Hematopoietic multipotent progenitor cell treated with erythropoietin and hydrocortisone succinate and interleukin-3 and kit ligand, for 17 days (in vitro differentiated cells): ENCODE measurements at places on chromosomes 2 and 18.
A peak's percentile ranks its signal among the peaks of the same experiment; 100 is the strongest.

DNA sequence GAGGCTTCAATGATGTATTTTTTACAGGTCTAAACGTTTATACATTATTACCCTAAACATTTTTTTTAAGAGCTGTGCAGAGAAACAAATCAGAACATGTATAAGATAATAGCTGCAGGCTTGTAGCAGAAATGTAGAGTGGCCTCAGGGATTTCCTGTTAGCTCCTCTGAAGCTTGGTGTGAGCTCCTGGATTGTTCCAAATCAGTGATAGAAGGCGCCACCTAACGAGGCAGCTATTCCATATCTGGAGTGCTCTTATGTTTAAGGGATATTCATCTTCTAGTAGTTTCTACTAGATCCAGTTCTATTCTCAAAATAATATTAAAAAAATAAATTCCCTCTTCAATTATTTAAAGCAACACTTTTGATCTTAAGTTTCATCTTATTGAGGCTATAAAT lies 93.1 kb downstream of the LRP1B start:
- no peak for DNase-seq

DNA sequence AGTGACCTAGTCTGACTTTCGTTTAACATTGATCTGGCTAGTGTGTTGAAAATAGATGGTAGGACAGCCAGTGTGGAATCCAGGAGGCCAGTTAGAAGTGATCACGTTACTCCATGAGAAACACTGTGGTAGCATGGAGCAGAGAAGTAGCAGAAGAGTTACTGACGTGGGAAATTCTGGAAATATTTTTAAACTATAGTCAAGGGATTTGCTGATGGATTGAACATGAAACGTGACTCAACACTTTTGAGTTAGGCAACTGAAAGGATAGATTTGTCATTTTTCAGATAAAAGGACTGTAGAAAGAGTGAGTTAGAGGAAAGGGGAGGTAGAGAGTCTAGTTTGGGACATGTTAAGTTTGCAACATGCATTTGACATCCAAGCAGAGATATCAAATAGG lies 130.4 kb downstream of the IRS1 start:
- no peak for DNase-seq

DNA sequence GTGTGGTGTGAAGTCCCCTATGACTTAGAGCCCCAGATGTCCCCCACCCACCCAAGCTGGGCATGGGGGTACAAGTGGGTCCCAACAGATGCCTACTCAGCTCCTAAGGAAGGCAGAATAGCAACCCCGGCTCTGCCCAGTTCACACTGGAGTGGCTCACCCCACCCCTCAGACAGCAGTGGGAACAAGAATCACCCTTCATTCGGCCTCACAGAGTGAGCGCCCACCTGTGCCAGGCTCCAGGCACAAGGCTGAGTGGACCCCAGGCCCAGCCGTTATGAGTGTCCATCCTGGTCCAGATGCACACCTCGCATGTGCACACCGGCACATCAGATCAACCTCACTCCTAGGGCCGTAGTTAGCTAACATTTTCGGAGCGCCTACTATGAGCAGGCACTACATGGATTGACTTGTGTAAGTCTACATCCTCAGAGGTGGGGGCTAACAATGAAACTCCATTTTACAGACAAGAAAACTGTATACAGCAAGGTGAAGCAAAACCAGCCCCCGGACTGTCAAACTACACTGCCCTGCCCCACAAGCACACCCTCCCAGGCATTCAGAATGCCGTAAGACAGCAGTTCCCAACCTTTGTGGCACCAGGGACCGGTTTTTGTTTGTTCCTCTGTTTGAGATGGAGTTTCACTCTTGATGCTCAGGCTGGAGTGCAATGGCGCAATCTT lies 2.8 kb upstream of the ASTL start:
- DNase-seq, result no peak

DNA sequence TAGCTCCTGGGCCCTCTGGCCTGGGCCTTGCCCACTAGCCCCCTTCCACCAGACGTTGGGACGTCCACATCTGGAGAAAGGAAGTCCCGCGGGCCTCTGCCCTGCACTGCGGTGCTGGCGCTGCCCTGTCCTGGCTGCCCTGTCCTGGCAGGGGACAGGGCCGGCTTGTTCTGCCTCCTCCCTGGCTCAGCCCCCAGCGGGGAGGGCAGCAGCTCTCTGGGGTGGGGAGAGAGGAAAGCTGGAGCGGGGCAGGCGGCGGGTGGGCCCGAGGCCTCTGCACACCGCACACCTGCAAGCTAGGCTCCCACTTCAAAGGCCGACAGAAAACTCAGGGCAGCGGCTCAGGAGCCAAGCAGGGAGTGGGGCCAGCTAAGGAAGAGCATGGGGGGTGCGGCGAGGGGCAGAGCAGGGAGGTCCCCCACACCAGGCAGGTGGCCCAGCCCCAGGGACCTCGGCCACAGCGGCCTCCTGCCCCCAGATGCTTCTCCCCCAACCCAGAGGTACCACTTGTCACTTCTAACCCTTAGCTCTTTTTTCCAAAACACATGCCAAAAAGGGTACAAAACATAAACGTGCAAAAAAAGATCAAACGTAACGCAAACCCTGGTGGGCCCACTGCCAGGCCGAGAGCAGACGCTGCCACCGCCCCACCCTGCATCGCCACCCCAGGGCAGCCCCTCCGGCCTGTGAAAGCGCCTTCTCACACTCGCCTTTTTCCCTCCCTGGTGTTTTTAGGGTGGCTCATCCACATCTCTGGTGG lies 13.5 kb downstream of the SNED1 start:
- DNase-seq, result no peak

- DNase-seq, result no peak
Observed at GRCh38 chr2:105723431-105723830, 21.3 kb upstream of the NCK2 start.

DNA sequence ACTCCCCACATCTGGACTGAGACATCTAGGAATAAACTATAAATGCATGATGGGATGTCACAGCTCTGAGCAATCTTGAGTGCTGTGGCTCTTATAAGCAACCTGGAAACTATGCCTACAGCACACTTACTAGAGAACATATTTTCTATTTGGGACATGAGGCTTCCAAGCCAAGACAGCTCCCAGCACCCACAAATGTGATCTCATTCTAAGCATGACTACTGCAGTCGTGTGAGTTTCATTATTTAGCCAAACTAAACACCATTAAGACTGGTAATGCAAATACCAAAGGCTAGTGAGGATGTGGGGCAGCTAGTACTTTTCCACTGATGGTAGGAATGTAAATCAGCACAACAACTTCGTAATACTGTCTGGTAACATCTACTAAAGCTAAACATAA lies 72.5 kb downstream of the RTTN start:
- no peak for DNase-seq

DNA sequence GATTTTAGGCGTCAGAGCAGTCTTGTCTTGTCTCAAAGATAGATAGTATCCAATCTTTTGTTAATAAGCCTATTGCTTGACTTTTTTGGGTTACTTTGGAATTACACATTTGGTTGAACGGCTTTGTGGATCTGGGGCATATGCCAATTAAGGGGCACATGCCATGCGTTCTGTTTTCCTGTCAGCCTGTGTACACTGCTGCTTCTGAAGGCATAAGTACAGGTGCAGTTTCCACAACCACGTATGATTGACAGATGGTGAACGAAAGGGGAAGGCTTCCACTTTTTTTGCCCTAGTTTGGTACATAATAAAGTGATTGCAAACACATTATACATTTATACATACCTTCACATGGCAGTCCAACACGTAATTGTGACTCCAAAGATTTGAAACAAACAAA lies 102.3 kb downstream of the RAPH1 start:
- DNase-seq, result no peak

DNA sequence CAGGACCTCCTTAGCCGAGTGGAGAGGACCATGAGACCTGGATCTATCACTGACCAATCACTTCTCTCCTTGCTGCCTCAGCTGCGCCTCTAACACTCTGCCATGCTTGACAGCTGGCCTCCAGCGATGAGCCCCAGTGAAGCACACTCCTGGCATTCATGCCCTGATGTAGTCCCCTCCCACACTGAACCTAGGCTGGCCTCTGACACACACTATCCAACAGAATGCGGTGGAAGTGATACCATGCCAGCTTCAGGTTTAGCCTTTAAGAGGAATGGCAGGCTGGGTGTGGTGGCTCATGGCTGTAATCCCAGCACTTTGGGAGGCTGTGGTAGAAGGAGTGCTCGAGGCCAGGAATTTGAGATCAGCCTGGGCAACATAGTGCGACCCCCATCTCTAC lies 73.7 kb upstream of the LAPTM4A start:
- no peak for DNase-seq

- DNase-seq, result no peak
Observed at GRCh38 chr2:191376981-191377629, 131.9 kb downstream of the MYO1B start.

- DNase-seq, result peak; percentile 19
Observed at GRCh38 chr18:79393635-79394533, 1.8 kb upstream of the NFATC1 start.

DNA sequence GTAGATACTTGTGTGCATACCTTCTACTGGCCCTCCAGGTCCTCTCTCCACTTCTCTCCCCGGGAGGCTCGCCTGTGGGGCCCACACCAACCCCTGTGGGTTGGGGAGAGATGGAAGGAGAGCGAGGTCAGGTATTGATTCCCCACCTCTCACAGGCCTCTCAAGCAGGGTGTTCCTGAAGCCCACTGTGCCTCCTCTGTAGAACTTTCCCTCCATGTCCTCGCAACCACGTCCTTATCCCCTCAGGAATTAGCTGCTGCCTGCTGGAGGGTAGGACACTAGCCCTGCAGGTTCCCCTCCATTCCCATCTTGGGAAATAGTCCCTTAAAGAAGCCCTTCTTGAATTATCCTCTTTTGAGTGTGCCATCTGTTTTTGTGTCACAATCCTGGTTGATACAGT lies 38.9 kb upstream of the KLF11 start:
- DNase-seq, result no peak

GRCh38 chr18:69216321-69216720 lies 184.4 kb upstream of the DOK6 start:
- DNase-seq, result no peak

DNA sequence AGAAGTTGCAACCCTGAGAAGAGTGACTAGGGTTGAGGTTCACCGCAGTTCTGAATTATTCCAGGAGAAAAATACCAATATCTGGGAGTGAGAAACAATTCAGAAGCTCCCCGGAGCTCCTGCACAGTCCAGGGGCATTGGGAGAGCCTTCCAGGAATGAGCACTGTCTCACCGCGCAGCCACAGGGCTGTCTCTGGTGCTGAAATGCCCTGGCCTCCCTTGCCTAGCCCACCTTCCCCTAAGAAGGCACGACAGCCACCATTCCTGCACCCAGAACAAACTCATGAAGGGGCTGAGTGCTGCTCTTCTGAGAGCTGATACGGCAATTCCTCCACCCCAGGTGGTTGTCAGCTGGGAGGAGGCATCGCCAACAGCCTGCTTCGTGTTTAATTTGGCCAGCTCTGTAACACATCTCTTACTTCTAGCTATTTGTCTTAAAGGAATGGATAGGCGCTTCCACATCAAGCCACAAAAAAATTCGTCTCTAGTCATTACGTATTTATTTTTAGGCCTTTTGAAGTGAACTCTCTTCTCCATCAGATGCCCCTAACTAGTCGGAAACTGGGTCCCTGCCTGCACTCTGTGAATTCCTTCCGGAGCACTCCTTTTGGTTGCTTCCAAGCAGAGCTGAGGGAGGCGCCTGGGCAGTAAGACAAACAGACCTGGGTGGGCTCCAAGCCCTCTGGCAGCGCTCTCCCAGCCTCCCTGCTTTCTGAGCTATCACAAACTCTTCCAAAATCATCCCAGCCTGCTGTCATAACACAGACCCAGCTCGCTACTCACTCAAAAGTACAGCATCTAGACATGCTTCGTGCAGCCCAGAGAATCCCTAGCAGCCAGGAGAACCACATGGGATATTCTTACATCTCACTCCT lies 120.5 kb upstream of the CCDC68 start:
- DNase-seq, result no peak

- DNase-seq, result no peak
Observed at GRCh38 chr2:181105562-181105961, 125.2 kb downstream of the UBE2E3 start.

- DNase-seq, result no peak
Observed at GRCh38 chr2:233503947-233504637, 62.5 kb downstream of the USP40 start.

- DNase-seq, result no peak
Observed at GRCh38 chr2:20584399-20585358, 66.2 kb downstream of the HS1BP3 start.

DNA sequence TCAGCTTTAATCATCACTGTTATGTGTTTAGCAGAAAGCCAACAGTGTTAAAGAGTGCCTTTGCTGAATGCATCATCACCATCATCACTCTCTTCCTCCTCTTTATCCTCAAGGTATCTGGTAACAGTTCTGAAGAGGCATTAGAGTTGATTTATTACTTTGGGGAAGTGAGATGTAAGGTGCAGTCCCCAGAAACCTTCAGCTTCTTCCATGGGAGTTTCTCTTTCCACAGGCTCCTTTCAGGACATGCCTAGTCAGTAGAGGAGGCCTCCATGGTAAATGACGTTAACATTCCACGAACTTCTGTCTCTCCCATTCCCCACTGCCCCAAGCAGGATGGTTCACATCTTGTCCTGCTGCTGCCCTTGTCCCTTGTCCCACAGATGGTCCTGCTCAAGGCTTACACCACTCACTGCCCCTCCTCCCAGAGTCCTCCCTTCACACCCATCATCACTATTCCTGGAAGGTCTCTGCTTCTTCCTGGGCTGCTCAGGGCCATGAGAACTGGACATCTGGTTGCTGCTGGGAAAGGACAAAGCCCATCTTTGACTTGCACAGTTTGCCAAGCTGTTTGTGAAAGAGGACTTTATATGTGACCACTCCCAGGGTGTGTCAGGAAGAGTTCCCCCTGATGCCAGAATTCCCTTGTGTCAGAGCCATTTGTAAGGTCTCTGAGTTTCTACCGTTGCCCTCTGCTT lies 5.3 kb upstream of the REG1A start:
- DNase-seq, result no peak

- no peak for DNase-seq
Observed at GRCh38 chr2:121903037-121903689, 147.7 kb downstream of the TSN start.

GRCh38 chr2:239298116-239298804 lies 102.6 kb downstream of the HDAC4 start:
- DNase-seq, result no peak

- no peak for DNase-seq
Observed at GRCh38 chr18:63897072-63897471, 9.6 kb downstream of the SERPINB2 start.

GRCh38 chr2:104606056-104606455 lies 247.9 kb upstream of the POU3F3 start:
- DNase-seq, result no peak

DNA sequence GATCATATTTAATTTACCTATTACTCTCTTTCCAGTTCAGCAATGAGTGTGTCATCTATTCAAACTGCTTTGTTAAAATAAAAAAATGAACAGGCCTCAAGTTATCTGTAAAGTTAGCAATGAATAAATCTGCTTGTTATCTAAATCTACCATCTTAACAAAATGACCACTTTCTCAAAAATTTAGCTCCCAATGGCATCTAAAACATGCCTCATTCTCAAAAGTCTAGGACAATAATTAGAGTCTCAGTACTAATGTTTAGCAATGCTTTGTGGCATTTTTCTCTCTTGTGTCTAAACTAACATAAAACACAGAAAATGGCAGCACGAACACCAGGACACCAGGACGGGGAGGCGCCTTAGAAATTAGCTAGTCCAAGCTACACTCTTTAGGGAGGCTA lies 3.6 kb upstream of the ASAP2 start:
- DNase-seq, result no peak

GRCh38 chr2:197498235-197498936 lies 1.3 kb downstream of the HSPD1 start:
- DNase-seq, result peak; percentile 63

GRCh38 chr2:144356402-144356801 lies 163.5 kb downstream of the ZEB2 start:
- no peak for DNase-seq

GRCh38 chr2:136505462-136505861 lies 259.9 kb upstream of the THSD7B start:
- DNase-seq, result no peak
